ENCODE measurements at places on chromosomes 12 and 14. TPM values are rescaled to one million over a fixed set of nuclear protein-coding genes. Genes with fewer than 3 reads are reported as not detected.

Gene CCDC184
- not detected for total RNA-seq

Gene EFCAB11
- 2.8 TPM for total RNA-seq

Gene CABP1
- total RNA-seq: 7.0 TPM

Gene DCAF5
- total RNA-seq: 7.8 TPM

Gene LRRC23
- total RNA-seq: 0.61 TPM

Gene KRT75
- total RNA-seq: 0.08 TPM

Gene ZC2HC1C
- total RNA-seq: 4.1 TPM

Gene PROX2
- total RNA-seq: not detected

Gene B4GALNT1
- total RNA-seq: 5.8 TPM

Gene TAS2R19
- 1.6 TPM for total RNA-seq

Gene PIWIL1
- not detected for total RNA-seq

Gene RPS6KL1
- 9.4 TPM for total RNA-seq

Gene DACT1
- total RNA-seq: not detected

Gene C1S
- 0.56 TPM for total RNA-seq

Gene KRT80
- 24.7 TPM for total RNA-seq

Gene TAS2R7
- total RNA-seq: not detected

Gene EIF2B2
- 70.2 TPM for total RNA-seq

Gene POTEG
- total RNA-seq: not detected

Gene AMDHD1
- 0.36 TPM for total RNA-seq

Gene TAS2R31
- total RNA-seq: 2.3 TPM

Gene FOXM1
- 68.9 TPM for total RNA-seq

Gene BICDL1
- 21.5 TPM for total RNA-seq

Gene GLS2
- 6.9 TPM for total RNA-seq

Gene SMIM41
- total RNA-seq: not detected

Gene PTPRR
- total RNA-seq: 0.66 TPM

Gene PRPH
- not detected for total RNA-seq

Gene AGAP2
- total RNA-seq: 1.9 TPM

Gene LRRIQ1
- total RNA-seq: 0.03 TPM

Gene ZNF268
- total RNA-seq: 21.8 TPM

Gene ASB2
- 0.05 TPM for total RNA-seq

Gene RIPK3
- total RNA-seq: 20.7 TPM

Gene LAG3
- 0.05 TPM for total RNA-seq

Gene RIMBP2
- 0.97 TPM for total RNA-seq

Gene SYNE3
- not detected for total RNA-seq

Gene SLC17A8
- not detected for total RNA-seq

Gene WNT1
- not detected for total RNA-seq

Gene FOXN4
- total RNA-seq: not detected

Gene MANSC4
- total RNA-seq: not detected

Gene MSI1
- total RNA-seq: not detected

Gene FBXO34
- total RNA-seq: 10.7 TPM

Gene ZNF641
- 7.7 TPM for total RNA-seq

Gene CLEC4C
- not detected for total RNA-seq

Gene LHX5
- not detected for total RNA-seq

Gene HPD
- not detected for total RNA-seq

Gene TEAD4
- total RNA-seq: 51.0 TPM

Gene RPS26
- 219 TPM for total RNA-seq

Gene OR6C1
- total RNA-seq: not detected

Data from HT-29 (cell line).